GM12865 (cell line): ENCODE measurements at places on chromosomes 7 and 10.

DNA sequence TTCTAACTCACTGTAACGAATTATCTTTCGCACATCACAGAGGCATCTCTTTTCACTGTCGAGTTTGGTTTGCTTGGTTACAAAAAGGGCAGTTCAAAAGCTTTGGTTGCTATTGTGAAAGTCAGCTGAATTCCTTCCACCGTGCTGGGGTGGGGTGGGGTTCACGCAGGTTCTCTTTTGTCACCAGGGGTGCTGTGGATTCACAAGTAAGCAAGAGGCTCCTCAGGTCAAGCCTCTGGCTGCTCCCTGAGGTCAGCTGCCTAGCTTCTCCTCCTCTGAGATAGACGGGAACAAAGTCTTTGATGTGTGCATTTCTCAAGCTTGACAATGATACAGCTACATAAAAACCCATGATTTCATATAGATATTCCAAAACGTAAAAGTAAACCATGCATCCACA, 47.7 kb downstream of the EGFR start:
- DNase-seq: no peak

DNA sequence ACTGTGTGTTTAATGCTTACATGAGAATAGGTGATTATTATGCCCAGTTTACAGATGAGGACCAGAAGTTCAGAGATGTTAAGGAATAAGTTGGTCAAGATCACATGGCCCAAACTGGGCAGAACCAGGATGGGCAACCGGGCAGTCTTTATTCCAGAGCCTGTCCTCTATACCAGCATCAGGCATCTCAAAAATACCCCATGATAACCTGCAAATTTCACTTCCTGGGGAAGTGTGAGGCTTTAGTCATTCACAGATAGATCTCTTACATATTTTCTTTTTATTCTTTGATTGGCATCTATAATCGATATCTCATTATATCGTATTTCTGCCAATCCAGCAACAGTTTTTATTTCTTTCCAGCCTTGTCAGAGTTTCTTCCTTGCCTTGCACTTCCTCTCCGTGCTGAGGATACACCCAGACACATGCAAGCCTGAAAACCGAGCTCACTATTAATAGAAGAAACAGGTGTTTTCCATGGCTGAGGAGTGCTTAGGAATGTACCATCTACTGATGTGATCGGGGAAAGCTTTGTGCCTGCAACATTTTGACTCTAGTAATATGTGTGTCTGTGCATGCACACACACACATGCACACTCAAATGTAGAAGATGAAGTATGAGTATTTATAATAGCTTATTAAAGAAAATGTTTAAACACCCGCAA, 82.4 kb downstream of the CREM start:
- DNase-seq: no peak

DNA sequence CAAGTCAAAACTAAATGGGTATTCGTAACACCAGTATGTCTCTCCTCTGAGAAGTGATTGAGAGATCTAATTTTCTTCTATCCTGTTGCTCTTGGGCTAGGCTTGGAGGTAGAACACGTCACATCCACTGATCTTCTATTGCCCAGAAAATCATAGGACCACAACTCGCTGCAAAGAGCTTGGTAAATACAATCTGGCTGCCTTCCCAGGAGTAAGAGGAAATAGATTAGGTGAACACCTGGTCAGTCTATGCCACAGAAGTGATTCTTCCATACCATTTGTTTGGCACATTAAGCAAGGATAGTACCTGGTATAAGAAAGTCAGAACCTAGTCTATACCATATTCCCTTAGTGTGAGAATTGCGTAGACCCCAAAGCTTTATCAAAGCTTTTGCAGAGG, 129.3 kb upstream of the PHYHIPL start:
- no peak for DNase-seq

- peak; percentile 44 for DNase-seq
Observed at GRCh38 chr7:84187813-84188510, 6.6 kb downstream of the SEMA3A start.

- no peak for DNase-seq
Observed at GRCh38 chr10:97136756-97137155, 49.0 kb downstream of the SLIT1 start.

DNA sequence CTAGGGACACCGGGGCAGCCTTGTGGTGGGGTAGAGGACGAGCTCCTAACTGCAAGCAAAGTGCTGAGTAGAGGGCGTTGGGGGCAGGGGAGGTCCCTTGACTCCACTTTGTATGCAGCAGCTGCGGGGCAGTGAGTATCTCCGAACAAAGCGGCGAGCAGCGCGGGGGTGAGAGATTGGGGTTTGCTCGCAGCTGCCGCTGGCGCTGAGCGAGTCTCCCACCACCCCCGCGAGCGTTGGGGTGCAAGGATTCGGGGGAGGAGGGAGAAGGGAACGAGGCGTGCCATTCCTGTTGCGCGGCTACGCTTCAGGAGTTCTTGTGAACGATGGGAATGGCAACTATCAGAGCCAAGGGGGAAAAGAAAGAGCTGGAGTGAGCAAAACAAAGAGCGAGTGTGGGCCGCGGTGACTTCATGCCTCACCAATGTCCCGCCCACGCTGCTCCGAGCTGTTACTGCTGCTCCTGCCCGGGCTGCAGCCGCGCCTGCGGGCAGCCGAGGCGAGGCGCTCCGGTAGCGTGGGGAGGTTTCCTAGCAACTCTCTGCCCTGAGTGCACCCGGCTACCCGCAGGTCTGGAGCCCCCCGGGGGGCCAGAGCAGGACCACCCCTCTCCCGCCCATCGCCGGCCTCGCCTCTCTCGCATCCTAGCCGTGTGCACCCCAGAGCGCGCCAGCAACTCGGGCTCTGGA, at the start of gene ITGB8:
Gene ITGB8, plus strand, starts transcription at position 662 of the 689 bp plus-strand sequence. CDS start 907 bp downstream, outside the sequence.
- peak; percentile 87 for DNase-seq

DNA sequence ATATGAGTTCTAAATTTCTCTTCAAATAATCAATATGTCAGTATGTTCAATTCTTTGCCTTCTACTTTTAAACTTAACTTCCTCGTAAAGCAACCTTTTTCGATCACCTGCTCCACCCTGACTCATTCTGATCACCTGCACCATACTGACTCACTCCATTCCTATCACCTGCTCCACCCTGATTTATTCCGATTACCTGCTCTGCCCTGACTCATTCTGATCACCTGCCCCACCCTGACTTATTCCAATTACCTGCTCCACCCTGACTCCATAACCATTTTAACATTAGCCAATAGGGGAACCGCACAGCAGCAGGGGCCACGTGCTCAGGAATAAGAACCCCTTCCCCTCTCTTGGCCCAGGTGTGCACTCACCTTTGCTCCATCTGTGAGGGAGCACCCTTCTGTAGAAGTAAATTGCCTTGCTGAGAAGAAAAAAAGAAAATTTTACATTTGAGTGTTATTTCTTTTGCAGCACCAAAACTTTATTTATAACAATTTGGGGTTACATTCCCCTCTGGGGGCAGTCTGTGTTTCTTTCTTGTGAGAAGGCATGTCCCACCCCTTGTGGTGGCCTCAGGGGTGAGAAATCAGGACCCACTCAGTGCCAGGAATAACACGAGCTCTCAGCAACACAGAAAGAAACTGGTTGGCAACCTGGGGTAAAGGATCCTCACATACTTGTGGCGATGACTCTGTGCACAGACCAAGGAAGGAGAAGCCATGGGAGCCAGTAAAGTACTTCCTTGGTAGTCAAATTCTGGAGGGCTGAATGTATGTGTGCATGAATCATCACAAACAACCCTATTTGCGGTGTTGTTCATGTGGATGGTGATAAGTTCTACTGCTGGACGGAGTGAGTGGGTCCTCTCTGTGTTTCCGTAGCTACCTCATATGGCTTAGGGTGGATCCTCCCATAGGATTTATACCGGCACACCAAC, 29.4 kb upstream of the PPP1R9A start:
- DNase-seq: no peak

- peak; percentile 61 for DNase-seq
Observed at GRCh38 chr10:32005050-32005449, 51.2 kb downstream of the KIF5B start.

DNA sequence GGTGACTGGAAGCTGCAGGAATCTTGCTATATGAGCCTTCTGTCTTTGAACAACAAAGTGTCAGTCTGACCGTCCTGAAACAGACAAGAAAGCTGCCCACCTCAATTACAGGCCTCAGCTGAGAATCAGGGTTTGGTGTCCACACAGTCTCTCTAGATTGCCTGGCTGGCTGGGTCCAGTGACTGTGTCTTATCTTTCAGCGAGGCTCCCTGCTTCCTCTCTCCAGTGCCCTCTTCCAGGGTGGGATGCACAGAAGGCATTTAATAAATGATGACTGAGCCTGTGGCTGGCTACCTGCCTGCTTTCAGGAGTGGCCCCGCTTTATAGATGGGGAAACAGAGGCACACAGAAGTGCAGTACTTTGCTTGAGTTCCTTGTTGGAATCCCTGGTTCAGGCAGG, 27.4 kb downstream of the FGF8 start:
- DNase-seq: no peak

DNA sequence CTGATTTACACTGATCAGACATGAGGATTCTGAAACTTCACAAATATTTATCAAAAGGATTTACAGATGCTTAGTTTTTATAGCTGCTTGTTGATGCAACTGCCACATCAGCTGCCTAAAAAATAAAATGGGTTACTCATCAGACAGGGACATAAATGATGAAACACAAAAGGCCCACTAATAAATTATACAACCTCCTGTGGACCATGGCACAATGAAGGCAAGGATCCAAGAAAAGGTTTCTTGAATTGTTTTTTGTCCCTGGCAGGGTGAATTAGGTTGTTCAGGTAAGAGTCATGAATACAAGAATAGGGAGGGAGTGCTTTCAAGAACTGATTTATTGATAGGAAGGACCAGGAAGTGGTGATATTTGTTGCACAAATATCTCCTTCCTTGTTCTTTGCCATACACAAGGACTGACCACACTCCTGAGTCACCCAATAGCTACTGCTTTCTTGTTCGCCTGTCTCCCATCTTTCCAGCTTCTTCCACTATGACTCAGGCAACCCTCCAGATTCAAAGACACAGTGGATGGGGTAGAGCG, 234.5 kb downstream of the AHR start:
- no peak for DNase-seq

DNA sequence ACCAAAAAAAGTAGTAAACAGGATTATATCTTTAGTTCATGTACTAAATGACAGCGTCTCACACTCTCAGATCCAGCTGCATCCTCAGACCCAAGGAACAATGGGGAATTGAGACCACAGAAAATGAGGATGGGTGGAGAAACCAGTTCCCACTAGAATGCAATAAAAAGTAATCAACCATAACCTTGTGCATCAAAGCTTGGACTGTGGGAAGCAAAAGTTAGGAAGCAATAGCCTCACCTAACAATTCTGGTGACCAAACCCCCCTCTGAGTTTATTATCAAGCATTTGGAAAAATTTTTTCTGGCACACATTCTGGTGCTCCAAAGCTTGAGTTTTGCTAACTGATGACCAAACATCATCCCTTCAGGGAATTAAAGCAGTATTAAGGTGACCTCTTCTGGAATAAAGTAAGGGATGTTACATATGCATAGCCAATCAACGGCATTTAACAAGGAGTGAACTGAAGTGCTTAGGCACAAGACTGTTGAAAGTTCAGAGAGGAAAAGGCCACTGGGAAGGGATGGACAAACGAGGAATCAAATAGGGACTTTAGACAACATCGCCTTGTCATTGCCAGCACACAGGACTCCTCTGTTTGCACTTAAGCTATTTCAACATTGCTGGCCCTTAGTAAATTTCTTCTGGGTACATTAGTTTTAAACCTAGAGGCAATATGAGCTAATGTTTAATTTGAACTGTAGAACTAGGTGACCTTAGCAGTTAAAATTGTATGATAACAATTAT, 1.2 kb upstream of the MAT1A start:
- no peak for DNase-seq

- DNase-seq: no peak
Observed at GRCh38 chr10:16832351-16833080, 15.3 kb upstream of the RSU1 start.

DNA sequence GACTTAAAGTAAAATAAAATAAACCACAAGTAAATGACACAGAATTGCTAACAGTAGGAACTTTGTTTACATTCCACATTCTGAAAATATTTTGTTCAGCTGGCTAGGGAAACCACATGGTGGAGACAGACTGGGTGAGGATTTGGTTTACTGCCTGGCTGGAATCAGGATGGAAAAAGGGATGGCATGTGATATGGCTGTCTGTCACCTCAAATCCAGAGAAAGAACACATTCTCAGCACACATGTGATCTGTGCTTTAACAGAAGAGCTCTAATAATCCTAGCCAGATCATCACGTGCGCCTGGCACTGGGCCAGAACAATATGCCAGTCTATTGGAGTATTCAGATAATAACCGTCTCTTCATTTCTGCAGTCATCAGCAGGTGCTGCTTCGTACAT, 90.9 kb upstream of the PIP4K2A start:
- no peak for DNase-seq

GRCh38 chr7:157481389-157481788, 144.6 kb downstream of the DNAJB6 start:
- no peak for DNase-seq

DNA sequence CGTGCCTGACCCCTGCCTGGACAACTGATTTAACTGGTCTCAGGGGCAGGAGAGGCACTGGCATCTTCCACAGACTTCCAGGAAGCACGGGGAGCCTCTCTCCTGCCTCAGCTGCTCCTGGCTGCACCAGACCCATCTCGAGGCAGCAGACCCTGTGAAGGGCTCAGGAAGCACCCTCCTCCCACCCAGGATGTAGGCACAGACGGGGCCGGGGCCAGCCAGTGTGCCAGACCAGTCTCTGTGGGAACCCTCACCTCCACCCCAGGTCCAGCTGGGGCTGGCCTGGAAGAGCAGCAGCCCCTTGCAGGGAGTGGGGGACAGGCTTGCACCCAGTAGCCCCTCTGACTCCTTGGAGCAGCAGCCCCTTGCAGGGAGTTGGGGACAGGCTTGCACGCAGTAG, 56.3 kb downstream of the RASGEF1A start:
- no peak for DNase-seq

DNA sequence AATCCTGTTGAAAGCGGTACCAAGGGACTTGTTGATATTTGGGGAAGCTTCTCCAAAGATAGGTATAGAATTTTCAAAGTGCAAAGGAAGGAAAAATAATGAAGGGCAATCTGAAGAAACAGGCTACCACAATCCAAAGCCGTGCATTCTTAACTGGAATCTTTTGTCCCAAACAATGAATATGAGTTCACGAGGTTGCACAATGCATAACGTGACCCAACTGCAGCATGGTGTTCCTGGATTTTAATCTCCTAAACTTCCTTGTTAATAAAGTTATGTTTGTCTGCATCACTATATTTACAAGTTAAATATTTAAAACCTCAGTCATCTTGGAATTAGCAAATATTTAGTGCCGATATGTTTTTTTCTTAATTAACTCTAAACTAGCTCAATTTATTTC, 203.7 kb downstream of the WDR11 start:
- no peak for DNase-seq

- DNase-seq: no peak
Observed at GRCh38 chr7:127287133-127287532, 34.4 kb upstream of the GRM8 start.

- peak; percentile 22 for DNase-seq
Observed at GRCh38 chr7:46660402-46660980, 739.4 kb upstream of the IGFBP3 start.

DNA sequence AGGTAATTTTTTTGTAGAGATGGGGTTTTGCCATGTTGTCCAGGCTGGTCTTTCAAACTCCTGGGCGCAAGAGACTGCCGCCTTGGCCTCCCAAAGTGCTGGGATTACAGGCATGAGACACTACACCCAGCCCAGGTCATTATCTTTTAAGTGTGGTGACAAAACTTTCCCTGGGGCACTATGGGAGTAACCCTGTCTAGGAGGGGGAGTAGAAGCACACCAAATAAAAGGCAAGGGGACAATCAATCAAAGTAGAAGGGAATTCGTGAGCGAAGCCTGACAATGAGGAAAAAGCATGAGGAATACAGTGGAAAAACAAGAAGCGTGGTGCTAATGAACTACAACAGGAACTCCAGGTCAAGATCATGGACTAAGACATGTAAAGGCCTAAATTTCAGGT, 31.4 kb downstream of the IDE start:
- no peak for DNase-seq
